T-helper 1 cell treated with Interleukin-12 subunit alpha and Interleukin-12 subunit beta and Interleukin-4 antibody, amounts not matched to agents 30 ng/mL and 1 ng/mL, for 36 hours (primary cell): ENCODE measurements at places on chromosomes 5 and 9. TPM values are rescaled to one million over a fixed set of nuclear protein-coding genes. Genes with fewer than 3 reads are reported as not detected.

The ANGPTL2 gene
- 0.07 TPM in 1 of 2 replicates, not detected in the other for total RNA-seq

The CD74 gene
- total RNA-seq, result 1,446 and 1,476 TPM in 2 replicates

The ZNF454 gene
- not detected in 2 replicates for total RNA-seq

The CFAP157 gene
- total RNA-seq, result 0.07 and 0.10 TPM in 2 replicates

The WDR70 gene
- 36.2 and 42.1 TPM in 2 replicates for total RNA-seq

The GAPT gene
- not detected in 2 replicates for total RNA-seq

The TCOF1 gene
- total RNA-seq, result 63.2 and 64.0 TPM in 2 replicates

The WNK2 gene
- total RNA-seq, result 0.20 and 0.22 TPM in 2 replicates

The DMRT3 gene
- total RNA-seq, result not detected in 2 replicates

The ZNF782 gene
- 4.5 and 5.0 TPM in 2 replicates for total RNA-seq

The NADK2 gene
- total RNA-seq, result 12.1 and 12.4 TPM in 2 replicates

The PRR16 gene
- not detected in 2 replicates for total RNA-seq

The LECT2 gene
- not detected in 2 replicates for total RNA-seq
